ENCODE measurements at places on chromosomes 16 and 17. TPM values are rescaled to one million over a fixed set of nuclear protein-coding genes. Genes with fewer than 3 reads are reported as not detected.

GRCh38 chr16:75143941-75144340 is 4.4 kb upstream of the ZFP1 start:
- no peaks in the 10 kb centered on the region for H3K27me3 ChIP-seq
- H3K36me3 ChIP-seq = no peaks in the 10 kb centered on the region
- DNase-seq = no peak
- no peak overlapping the region for H3K27ac ChIP-seq
- no peak overlapping the region for H3K4me3 ChIP-seq
- peaks cover 2% of the 10 kb centered on the region for H3K4me1 ChIP-seq

DNA sequence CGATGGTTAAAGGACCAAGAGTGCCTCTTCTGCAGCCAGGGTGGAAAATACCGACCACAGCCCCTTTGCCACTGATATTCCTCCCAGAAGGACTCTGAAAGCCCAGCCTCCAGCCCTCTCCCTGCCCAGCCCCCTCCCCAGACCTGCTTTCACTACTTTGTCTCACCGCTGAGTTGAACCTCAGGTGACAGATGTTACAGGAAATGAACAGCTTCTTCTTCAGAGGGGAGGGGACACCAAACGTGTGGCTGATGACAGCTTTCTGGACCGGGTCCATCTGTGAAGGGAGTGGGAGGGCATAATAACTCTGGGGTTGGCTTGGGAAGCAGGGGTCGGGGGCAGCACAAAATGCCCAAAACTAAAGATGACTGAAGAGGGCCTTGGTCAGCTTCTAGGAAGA is 14.2 kb downstream of the NKIRAS2 start:
- no peak for DNase-seq
- H3K27me3 ChIP-seq = no peaks in the 10 kb centered on the region
- no peak overlapping the region for H3K27ac ChIP-seq
- no peaks in the 10 kb centered on the region for H3K36me3 ChIP-seq
- H3K4me1 ChIP-seq = no peaks in the 10 kb centered on the region

- DNase-seq = no peak
- no peaks in the 10 kb centered on the region for H3K27me3 ChIP-seq
- H3K27ac ChIP-seq = no peak overlapping the region
- no peaks in the 10 kb centered on the region for H3K36me3 ChIP-seq
- H3K4me1 ChIP-seq = no peaks in the 10 kb centered on the region
- H3K4me3 ChIP-seq = no peak overlapping the region
Observed at GRCh38 chr16:88373927-88374492, 8.7 kb upstream of the ZNF469 start.

- no peak for DNase-seq
- peaks cover 2% of the 10 kb centered on the region for H3K27me3 ChIP-seq
- H3K4me3 ChIP-seq = no peak overlapping the region
- no peak overlapping the region for H3K27ac ChIP-seq
- no peaks in the 10 kb centered on the region for H3K4me1 ChIP-seq
Observed at GRCh38 chr17:39969375-39969774, 6.6 kb downstream of the GSDMA start.

DNA sequence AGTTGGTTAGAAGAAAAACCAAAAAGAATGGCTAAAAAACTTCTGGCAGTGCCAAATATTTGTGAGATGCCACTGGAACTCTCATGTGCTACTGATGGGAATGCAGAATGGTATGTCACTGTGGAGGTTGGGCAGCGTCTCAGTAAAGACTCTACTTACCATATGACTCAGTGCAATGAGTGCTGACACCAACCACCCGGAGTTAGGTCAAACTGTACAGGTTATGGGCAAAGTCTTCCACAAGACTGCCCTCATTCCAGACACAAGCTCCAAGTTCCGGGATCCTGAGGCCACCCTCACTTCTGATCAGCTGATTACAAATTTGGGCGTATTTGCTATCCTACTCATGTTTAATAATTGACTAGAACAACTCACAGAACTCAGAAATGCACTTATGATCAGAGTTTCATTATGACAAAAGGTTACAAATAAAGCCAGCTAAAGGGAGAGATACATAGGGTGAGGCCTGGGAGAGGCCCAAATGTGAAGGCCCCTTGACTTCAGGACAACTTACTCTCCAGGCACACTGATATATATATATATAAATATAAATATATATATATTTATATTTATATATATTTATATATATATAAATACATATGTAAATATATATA is 114.9 kb downstream of the TRIM37 start:
- no peaks in the 10 kb centered on the region for H3K4me1 ChIP-seq
- no peak overlapping the region for H3K27ac ChIP-seq
- no peak for DNase-seq

DNA sequence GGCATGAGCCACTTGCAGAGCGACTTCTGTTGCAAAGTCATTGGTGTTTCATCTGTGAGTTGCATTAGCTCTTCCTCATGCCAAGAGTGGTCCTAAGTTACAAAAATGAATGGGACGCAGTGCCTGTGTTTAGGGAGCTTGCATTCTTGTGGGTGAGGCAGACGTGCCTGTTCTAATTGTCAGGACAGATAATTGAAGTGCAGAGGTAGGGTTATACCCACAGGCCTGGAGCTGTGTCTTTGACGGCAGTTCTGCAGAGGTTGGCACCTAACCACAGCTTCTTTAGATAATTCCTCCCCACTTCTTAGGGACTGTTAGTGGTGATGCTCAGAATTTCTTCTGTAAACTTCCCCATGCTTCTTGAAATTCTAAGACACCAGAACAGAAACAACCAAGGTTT is 307.1 kb downstream of the SNX29 start:
- H3K36me3 ChIP-seq = peaks cover 10% of the 10 kb centered on the region
- no peak overlapping the region for H3K4me3 ChIP-seq
- no peak overlapping the region for H3K27ac ChIP-seq
- DNase-seq = no peak
- peaks cover 2% of the 10 kb centered on the region for H3K4me1 ChIP-seq

DNA sequence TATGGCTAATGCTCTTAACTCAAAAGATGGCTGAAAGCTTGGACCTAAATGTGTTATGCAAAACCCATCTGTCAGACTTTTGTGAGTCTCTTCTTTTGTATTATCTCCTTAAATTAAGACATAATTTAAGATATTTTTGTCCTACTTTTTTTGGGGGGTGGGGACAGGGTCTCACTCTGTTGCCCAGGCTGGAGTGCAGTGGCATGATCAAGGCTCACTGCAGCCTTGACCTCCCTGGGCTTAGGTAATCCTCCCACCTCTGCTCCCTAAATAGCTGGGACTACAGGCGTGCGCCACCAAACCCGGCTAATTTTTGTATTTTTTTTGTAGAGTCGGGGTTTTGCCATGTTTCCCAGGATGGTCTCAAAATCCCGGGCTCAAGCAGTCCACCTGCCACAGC is 7.1 kb downstream of the CLTC start:
- H3K36me3 ChIP-seq = no peaks in the 10 kb centered on the region
- DNase-seq = no peak
- peaks cover 65% of the 10 kb centered on the region for H3K4me1 ChIP-seq
- no peak overlapping the region for H3K4me3 ChIP-seq
- no peak overlapping the region for H3K27ac ChIP-seq
- H3K27me3 ChIP-seq = no peaks in the 10 kb centered on the region

DNA sequence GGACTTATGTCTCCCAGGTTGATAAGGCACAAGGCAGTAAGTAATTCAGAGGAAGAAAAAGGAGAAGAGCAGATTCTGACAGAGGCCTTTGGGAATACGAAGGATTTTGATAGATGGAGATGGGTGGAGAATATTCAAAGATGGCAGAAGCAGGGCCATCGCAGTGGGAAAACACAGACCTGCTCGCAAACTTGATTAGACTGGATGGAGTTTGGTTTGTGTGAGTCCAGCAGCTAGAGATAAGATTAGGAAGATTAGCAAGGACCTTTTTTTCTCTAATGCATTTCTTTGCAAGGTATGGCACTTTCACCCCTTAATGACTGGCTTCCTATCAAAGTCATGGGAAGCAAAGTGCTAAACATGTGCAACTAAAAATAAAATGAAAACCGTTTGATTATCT is 196.7 kb downstream of the FTO start:
- no peaks in the 10 kb centered on the region for H3K27me3 ChIP-seq
- peaks cover 17% of the 10 kb centered on the region for H3K4me1 ChIP-seq

- peak; percentile 93 for DNase-seq
- H3K27me3 ChIP-seq = no peaks in the 10 kb centered on the region
- peaks cover 42% of the 10 kb centered on the region for H3K4me1 ChIP-seq
- no peak overlapping the region for H3K4me3 ChIP-seq
Observed at GRCh38 chr17:65556014-65556909, 5.2 kb downstream of the AXIN2 start.

DNA sequence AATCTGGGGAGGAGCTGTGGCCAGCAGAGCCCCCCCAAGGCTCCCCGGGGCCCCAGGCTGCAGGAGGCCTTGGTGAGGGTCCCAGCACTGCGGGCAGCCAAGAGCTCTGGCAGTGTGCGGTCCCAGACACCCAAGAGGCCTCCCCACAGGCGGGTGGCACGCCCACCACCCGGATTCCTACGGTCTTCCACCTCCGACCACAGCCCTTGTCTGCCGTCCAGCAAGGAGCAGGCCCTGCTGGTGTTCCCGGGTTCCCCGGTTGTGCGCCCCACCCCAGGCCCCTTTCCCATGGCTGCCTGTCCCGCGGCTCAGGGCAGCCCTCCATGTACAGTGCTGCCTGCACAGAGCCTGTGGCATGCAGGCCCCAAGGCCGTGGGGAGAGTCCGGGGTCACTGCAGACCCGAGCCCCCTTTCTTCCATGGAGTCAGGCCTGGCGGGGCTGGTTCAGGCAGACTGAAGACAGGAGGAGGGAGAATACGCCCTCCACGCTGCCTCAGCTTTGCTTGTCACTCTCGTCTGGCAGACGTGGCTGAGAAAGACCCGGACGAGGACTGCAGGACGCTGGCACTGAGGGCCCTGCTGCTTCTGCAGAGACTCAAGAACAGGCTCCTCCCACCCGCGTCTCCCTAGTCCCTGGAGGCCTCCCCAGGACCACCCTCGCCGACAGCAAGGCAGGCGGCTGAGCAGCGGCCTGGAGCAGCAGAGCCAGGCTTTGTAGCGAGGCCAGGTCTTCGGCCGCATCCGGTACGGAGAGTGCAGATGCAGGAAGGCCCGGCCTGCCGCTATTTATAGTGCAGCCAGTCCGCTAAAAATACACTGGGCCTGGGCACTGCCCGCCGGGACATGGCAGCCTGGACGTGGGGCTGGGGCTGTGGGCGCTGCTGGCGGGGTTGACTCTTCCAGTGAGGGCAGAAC is 16.4 kb downstream of the TELO2 start:
- DNase-seq = no peak
- no peak overlapping the region for H3K27ac ChIP-seq
- H3K4me1 ChIP-seq = no peaks in the 10 kb centered on the region
- no peak overlapping the region for H3K4me3 ChIP-seq
- H3K27me3 ChIP-seq = no peaks in the 10 kb centered on the region

Gene NDUFAB1
- total RNA-seq = 88.9 TPM

Gene TM4SF5
- total RNA-seq = not detected

Gene ATF7IP2
- 22.6 TPM for total RNA-seq

Gene PRSS36
- 2.2 TPM for total RNA-seq

Gene ABCC11
- 0.13 TPM for total RNA-seq

Gene USP31
- 25.9 TPM for total RNA-seq

Gene RANBP10
- total RNA-seq = 26.9 TPM

Gene HEATR9
- total RNA-seq = not detected
